IPS DF 6.9 (cell line): ENCODE measurements at places on chromosomes 7 and 10.

GRCh38 chr10:69232736-69233480, 12.8 kb downstream of the HKDC1 start:
- no peak for DNase-seq

DNA sequence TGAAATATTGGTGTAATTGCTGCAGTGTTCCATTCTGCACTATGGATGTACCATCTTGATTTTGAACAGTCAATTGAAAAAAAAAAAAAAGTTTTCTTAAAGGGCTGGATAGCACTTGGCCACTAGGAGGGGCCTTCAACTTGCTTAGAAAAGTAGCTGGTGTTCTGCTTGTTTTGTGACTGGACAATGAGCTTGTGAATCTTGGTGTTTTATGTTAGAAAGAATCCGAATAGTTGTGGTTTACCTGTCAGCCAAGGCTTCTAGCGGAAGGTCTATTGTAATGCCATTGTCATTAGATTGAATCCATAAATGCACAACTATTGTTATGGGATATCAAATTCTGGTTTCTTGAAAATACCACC, 77.1 kb downstream of the BMPER start:
- peak; percentile 27 for DNase-seq

DNA sequence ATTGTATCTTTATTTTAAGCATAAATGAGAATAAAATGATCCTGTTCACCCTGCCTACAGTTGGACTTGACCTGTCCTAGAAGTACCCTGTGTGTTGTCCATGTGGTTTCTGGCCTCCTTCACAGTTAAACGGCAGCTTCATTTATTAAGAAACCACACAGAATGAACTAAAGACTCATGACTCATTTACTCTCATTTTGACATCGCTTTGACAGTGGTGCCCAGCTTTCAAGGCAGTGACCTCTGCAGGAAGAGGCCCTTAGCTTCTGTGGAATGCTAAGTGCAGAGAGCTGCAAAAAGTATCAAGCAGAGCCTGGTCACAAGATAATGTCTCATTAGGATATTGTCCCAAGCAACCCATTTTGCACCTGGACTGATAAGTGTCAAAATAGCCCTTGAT, 93.4 kb downstream of the AVL9 start:
- DNase-seq = no peak

- no peak for DNase-seq
Measured at GRCh38 chr7:155521743-155522398, 24.5 kb downstream of the CNPY1 start.

DNA sequence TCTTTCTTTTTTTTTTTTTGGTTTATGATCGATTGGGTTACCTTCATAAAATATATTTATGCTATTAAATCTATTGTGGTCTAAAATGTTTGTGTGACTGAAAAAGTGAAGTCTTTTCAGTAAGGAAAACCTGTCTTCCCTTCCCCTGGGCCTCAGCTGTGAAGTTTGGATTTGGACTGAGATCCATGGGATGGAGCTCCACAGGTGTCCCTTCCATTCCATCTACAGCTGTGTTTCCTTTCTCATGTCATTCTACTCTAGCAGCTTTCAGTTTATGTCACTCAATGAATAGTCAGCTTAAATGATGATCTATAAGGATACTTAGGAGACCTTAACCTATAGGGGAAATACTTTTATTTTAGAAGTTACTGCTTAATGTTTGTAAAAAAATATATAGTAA, 48.0 kb upstream of the NCF1 start:
- DNase-seq = no peak
